ENCODE measurements at places on chromosomes 1 and 21.

- DNase-seq: no peak
Measured at GRCh38 chr1:205588636-205589035, 43.2 kb downstream of the ELK4 start.

DNA sequence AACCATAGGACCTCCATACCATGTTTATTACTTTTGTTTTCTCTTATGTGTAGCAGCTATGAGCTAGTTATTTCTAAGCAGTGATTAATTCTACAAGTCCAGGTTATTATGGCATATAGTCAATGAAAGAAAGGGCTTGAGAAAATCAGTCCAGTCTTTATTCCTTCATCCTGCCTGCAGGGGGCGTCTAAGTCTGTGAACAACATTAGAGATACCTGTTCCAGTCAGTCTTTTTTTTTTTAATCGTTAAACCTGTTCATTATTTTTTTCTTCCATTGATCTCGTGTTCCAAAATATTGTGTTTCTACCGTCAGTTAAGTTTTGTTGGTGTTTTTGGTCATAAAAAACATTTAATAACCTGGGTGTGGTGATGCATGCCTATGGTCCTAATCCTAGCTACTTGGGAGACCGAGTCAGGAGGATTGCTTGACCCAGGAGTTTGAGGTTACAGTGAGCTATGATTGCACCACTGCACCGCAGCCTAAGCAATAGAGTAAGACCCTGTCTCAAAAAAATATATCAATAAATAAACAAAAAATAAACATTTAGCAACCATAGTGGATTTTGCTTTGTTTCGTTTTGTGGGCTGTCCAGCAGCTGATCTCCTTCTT, 29.4 kb upstream of the CD2 start:
- DNase-seq: no peak

DNA sequence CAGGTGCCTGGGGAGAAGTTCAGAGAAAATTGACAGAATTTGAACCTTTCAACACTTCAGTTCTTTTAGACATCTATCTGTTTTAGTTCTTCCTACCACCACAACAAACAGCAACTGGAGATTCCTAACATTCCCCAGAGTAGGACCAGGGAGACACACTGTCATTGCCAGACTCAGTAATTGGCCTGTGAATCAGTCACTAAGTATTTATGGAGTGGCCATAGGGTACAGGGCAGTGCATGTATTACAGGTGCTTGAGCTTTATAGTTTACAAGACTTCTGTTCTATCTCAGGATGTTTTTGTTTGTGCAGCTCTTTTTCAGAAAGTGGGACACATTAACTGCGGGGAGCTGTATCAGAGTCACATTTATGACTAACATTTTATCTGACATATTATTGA, 1.7 kb downstream of the CDC14A start:
- DNase-seq: no peak

GRCh38 chr1:243729956-243730355, 120.1 kb downstream of the AKT3 start:
- DNase-seq: no peak

DNA sequence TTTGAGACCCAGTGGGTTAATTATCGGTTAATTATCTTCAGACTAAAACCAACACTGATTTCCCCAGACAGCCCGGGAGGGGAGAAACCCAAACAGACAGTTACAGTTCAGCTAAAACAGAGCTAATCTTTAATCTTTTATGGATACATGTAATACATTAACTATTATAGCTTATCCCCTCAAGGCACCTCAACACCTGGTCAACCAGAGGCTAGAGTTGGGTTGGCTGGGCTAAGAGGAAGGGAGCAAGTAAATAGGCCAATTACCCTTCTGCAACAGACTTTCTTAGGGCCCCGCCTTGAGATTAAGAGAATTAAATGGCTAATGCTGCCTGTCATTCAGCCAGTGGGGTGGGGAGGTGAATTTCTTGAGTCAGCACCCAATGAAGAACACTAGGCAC, 6.6 kb upstream of the MED18 start:
- DNase-seq: no peak

DNA sequence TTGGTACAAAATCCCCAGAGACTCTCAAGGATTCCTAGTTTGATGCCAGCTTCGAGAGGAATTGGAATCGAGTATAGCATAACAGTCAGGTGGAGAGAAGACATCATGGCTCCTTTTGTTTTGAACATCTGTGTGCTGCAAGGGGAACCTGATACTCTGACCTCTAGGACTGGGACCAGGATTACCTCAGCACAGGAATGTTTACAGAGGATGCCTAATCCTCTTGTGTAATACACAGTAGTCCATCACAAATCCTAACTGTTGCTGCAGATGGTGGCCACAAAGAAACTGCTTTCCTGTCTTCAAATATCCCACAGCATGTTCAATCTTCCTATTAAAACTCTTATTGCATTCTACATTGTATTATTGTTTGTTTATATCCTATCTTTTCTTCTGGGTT, 111.8 kb upstream of the PRMT6 start:
- no peak for DNase-seq

GRCh38 chr1:46343351-46343695, 2.7 kb downstream of the NSUN4 start:
- DNase-seq: no peak

DNA sequence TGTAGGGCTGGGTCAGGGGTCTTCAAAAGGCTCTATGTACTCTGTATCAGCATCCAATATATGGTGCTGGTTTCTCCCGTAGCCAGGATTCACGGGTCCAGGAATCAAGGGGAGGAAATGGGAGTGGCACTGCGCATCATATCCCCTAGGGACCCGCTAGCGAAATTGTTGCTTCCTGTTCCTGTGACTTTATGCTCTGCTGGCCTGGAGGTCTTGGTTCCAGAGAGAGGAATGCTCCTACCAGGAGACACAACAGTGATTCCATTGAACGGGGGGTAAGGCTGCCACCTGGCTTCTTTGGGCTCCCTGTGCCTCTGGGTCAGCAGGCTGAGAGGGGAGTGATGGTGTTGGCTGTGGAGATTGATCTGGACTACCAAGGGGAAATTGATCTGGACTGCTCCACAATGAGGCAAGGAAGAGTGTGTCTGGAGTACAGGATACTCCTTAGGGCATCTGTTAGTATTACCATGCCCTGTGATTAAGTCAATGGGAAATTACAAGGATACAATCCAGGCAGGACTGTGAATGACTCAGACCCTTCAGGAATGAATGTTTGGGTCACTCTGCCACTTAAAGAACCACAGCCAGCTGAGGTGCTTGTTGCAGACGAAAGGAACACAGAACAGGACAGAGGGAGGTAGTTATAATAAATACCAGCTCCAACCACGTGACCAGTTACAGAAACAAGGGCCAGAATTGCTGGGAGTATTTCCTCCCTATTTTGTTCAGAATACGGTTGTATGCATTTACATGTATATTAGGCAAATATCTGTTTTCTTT, 10.2 kb downstream of the SPSB1 start:
- DNase-seq: no peak

DNA sequence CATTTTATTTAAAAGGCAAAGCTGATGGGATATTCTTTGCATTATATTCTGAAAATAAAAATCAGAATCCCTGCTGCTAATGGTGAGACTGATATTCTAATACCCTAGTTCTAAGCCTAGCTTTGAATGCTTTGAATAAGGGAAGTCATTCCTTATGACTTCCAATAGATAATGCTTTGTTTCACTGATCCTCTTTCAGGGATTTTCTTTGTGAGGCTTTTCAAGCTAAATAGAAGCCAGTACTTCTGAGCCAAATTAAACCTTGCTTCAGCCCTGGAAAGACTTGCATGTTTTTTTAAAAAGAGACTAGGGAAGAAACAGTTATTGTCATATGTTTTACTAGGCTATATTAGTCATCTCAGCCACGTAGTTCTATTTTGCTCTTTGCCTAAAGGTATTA, 68.5 kb upstream of the CACYBP start:
- no peak for DNase-seq

GRCh38 chr1:224668984-224669383, 52.9 kb downstream of the CNIH3 start:
- no peak for DNase-seq

DNA sequence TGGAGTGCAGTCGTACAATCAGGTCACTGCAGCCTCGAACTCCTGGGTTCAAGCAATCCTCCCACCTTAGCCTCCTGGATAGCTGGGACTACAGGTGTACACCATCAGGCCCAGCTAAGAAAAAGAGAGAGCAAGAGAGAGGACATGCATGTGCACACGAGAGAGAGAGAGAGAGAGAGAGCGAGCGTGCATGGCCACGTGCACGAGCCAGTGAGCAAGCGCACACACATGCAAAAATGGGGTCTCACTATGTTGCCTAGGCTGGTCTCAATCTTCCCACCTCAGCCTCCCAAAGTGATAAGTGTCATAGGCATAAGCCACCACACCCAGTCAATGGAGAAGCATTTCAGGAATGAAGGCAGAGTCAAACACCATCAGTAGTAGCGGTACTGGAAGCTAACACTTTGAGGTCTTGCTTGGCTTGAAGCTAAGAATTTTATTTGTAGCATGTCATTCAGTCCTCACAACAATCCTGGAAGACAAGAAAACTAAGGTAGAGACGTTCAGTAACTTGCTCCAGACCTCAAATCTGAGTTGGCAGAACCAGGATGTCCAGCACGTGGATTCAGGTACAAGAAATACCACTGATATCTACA, 14.5 kb downstream of the GNB1 start:
- DNase-seq: no peak

DNA sequence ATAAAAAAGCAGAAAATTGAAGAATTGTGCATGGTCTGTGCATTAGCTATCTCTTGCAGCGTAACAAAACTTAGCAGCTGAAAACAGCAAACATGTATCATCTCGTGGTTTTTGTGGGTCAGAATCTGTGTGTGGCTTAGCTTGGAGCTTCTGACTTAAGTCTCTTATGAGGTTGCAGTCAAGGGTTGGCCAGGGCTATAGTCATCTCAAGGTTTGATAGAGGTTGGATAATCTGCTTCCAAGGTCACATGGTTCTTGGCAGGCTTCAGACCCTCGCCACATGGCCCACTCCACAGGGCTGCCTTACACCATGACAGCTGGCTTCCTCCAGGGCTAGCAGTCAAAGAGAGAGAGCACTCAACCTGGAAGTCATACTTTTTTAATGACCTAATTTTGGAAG, 35.9 kb downstream of the CNST start:
- DNase-seq: no peak

- DNase-seq: no peak
Measured at GRCh38 chr21:42358937-42359336, 7.4 kb downstream of the TFF1 start.

DNA sequence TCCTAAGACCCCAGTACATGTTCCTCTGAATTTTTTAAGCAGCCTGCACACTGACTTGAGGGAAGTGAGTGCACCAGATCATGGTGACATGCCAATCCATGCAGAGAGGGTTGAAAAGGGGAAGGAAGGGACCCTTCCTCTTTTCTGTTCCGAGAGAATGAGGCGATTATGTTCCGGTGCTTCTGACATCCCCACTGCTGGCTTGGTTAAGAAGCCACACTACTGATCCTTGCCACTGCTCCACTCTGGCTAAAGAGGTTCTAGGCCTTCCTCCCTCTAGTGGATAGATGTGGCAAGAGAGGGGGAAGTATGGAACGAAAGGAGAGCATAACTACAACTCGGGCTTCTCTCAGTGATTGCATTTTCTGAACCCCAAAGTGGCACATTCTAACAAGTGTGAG, 1.8 kb upstream of the CYB5R1 start:
- DNase-seq: no peak

GRCh38 chr1:64848803-64849202, 103.9 kb downstream of the RAVER2 start:
- no peak for DNase-seq
